ENCODE measurements at places on chromosomes 2 and 18.

- no peak for DNase-seq
Observed at GRCh38 chr2:65331336-65332025, 100.9 kb downstream of the SPRED2 start.

GRCh38 chr2:162006337-162006736, 67.7 kb downstream of the DPP4 start:
- DNase-seq, result no peak

DNA sequence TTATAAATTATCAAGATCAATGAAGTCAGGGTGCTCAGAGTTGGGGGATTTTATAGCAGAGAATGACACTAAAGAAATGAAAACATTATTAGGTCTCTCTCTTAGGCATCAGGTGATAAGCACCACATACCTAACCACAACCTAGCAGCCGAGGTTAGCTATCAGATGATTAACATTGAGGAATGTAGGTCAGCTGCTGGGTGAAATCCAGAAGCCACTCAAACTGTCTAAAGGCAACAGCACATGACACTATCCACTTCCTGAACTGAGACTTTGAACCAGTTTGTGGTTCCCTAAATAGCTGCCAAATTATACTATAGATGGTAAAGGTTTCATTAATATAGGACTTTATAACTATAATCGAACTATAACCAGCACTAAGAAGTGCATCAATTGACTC, 4.7 kb downstream of the EPG5 start:
- peak; percentile 60 for DNase-seq

GRCh38 chr2:39919511-39920306, 140.7 kb upstream of the THUMPD2 start:
- DNase-seq, result no peak

DNA sequence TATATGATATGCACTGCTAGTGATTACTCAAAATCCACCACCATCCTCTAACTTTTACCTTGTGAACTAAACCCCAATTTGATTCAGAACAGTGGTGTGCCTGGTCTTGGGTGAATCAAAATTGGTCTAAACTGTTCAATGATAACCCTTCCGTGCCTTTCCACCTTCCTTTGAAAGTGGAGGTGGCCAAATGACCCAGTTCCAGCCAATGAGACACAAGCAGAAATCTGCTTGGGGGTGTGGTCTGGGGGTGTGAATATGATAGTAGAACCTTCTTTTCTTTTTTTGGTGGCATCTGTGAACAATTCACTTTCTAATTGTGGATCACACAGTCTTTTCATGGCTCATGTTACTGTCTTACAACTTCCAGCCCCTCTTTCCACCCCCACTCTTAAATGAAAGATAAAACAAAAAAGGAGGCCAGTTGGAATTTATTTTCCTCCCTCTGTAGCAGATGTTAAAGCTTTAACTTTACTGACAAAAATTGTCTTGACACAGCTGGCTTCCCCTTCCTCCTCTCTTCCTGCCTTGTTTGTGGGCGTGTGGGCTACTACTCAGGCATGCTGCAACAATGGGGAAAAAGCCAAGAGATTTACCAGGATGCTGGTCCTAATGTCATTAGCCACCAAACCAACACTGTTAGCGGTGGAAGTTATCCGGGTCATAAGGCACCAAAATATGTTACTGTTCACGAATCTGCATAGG, 58.8 kb upstream of the ANKRD44 start:
- no peak for DNase-seq

DNA sequence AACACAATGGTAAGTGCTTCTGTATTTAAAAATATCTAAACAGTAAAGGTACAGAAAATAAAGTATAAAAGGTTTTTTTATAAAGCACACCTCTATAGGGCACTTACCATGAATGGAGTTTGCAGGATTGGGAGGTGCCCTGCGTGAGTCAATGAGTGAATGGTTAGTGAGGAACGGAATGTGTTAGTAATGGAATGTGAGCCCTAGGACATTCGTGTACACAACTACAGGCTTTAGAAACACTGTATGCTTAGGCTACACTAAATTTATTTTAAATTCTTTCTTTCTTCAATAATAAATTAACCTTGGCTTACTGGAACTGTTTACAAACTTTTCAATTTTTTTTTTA, 337.9 kb upstream of the SLC39A10 start:
- DNase-seq, result no peak

GRCh38 chr18:61085036-61085435, 248.2 kb upstream of the CDH20 start:
- no peak for DNase-seq

GRCh38 chr2:44825702-44826101, 115.8 kb upstream of the SIX3 start:
- DNase-seq, result no peak

DNA sequence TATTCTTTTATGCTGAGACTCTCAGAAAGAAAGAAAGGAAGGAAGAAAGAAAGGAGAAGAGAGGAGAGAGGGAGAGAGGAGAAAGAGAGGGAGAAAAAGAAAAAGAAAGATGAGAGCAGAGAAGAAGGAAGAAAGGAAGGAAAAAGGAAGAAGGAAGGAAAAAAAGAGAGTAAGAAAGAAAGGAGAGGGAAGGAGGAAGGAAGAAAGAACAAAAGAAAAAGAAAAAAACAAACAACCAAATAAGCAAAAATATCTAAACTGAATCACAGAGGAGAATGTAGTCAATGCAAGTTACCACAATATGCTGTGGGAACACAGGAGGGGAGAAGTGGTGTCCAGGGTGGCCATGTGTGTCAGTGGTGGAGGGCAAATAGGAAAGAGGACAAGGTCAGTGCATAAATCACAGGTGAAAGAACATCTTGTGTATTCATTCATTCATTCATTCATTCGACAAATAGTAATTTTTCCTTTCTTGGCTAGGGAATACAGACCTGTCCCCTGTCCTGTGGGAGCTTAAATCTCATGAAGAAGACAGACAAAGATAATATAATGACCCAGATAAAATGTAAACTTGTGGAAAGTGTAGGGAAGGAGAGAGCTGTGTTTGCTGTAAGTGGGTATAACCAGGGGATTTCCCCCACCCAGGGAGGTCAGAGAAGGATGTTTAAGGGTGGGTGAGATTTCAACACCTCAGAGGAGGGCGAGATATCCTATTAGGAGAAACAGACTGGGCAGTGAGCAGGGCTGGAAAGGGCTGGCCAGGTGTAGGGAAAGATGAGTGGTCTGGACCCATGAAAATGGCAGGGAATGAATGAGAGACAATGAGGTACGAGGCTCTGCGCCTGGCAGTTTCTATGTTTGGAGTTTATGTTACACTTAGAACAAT, 50.7 kb downstream of the IL1R2 start:
- no peak for DNase-seq

GRCh38 chr2:233486778-233487552, 79.6 kb downstream of the USP40 start:
- no peak for DNase-seq

GRCh38 chr2:172442072-172442895, 14.9 kb downstream of the ITGA6 start:
- peak; percentile 40 for DNase-seq

DNA sequence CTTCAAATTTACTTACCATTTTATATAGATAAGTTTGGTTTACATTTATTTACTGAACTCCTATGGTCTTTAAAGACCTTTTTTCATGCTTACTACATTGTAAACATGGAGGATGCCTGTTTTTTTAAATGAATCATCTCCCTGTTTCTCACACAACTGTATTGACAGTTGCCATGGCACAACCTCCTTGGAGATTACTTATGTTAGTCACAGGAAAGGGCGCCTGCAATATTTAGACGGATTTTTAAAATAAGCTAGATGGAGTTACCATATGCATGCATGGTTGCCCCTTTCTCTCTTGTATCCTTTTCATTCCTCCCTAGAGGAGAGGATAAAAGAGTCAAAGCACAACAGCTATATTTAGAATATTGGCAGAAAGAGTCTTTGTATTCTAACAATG, 34.8 kb upstream of the CCDC102B start:
- DNase-seq, result no peak

GRCh38 chr18:31371989-31372388, 4.6 kb upstream of the DSG4 start:
- no peak for DNase-seq

DNA sequence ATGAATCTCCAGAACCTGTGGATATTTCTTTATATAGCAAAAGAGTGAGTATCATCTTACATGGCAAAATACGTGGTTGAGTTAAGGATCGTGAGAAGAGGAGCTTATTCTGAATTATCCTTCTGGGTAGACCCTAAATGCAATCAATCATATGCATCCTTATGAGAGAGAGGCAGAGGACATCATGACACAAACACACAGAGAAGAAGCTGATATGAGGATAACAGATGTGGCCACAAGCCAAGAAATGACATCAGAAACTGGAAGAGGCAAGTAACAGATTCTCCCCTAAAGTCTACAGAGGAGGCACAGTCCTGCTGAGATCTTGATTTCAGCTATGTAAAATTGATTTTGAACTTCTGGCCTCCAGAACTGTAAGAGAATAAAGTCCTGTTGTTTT, 730.2 kb upstream of the ZNF804A start:
- DNase-seq, result no peak

DNA sequence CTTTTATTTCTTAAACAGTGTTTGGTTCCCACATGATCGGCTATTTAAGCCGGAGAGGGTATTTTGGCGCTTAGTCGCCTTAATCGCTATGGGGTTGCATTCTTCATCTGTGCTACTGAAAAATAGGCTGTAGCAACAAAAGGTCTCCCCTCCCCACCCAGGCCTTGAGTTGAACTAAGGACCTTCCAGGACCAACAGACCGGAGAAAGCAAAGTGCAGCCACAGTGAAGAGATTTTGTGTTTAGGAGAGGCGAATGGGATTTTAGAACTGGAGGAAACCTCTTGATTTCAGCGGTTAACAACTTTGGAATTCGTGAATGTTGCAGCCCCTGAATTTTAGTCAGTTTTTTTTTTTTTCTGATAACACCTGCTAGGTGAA, 1.4 kb downstream of the ITGA6 start:
- no peak for DNase-seq

DNA sequence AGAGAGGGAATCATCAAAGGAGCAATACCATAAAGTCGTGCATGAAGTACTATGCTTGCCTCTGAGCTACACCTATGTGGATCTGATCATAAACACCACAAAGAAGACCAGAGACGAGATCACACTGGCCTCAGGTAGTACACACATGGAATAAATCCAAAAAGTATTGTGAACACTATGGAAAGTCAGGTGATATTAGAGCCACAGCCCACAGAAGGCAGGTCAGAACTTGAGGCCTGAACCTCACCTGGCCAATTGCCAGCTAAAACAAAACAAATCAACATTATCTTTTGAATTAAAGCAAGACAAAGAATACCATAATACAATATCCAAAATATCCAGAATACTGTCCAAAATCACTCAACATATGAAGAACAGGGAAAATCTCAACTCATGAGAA, 371.1 kb downstream of the NCKAP5 start:
- DNase-seq, result no peak

DNA sequence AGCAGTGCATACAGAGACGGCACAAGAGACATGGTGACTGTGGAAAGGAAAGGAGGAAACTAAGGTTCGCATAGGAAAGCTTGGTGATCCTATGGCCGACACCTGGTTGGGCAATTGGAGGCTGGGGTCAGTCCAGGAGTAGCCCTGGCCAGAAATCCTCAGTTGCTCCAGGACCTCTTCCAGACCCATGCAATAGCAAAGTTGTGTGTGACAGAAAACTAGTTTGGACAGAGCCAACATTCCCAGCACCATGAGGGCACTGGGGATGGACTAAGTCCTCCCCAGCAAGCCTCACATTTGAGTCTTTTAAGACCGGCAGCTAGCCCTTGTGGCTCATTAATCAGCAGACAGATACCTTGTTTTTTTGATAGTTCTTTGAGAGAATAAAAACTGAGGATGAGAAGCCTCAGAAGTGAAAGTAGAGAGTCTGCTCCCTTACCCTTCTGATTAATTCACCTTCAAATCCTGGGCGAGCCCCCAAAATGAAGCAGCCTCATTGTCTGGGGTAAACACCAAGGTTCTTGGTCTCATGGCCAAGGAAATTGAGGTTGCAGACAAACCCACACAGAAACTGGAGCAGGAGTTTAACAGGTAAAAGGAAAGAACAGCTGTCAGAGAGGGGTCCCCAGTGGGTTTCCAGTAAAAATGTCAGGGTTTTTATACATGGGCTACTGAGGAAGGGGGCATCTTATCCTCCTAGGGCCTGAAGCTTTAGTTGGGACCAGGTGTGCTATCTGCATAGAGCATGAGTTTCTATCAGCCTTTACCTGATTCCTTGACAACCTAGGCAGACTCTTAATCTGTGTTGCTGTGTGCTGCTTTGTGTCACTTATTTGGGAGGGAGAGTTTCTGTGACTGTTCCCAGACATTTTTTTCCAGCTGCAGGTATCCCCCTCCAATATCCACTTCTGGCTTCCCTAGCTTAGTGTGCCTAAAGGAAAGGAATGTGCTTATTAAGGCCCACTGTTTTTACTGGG, 39.1 kb downstream of the STK17B start:
- DNase-seq, result peak; percentile 25

DNA sequence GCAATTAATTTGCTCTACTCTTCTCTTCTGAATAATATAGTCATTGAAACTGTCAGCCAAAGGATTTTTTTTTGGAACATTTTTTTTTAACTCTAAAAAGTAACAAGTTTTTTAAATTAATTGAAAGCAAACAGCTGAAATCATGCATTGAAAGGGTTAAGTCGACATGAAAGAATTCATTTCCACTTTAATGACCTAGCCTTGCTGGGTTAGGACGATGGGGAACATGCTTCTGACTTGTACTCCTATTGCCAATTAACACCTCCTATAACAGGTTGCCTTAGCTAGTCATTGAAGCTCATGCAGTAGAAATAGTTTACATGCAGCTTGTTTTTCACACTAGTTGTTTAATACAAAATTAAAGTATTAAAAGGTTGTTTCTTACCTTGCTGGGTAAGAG, 47.8 kb downstream of the PSMD14 start:
- no peak for DNase-seq

- DNase-seq, result no peak
Observed at GRCh38 chr2:19649785-19650380, 251.9 kb downstream of the TTC32 start.

DNA sequence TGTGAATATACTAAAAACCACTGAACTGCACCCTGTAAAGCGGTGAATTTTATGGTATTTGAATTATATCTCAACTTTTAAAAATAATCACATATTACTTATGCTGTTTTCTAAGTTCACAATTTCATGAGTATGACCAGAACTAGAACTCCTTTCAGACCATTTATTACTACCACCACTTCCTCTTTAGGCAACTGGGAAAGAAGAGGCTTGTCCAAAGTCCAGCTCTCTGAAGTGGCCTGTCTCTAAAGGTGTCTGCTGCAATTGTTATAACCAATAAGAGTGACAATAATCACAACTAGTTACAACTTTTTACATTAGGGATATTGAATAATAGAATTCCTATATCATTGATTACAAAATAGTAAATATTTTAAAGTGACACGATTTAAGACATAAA, 267.9 kb upstream of the PIK3C3 start:
- DNase-seq, result no peak

DNA sequence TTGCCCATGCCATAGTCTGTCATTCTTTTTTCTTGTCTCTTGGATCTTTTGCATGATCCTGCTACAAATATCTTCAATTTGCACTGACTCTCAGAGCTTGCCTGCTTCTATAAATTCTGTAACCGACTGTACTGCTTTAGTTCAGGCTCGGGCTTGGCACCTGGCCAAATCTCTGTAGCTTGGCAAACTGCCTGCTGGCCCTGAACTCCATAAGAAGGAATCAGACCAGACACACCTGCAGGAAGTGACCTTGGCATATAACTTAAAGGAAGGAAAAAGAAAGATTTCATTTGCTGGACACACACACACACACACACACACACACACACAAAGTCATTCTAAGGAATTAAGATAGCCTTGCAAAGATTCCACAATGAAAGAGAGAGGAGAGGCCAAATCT, 291.2 kb upstream of the DDX18 start:
- no peak for DNase-seq

GRCh38 chr2:164495491-164496223, 125.6 kb downstream of the GRB14 start:
- DNase-seq, result no peak

Data from effector memory CD4-positive, alpha-beta T cell (primary cell).